IPS DF 6.9 (cell line): ENCODE measurements at places on chromosomes 5 and 9.

GRCh38 chr9:133495327-133496293 lies 16.7 kb upstream of the SLC2A6 start:
- no peak for DNase-seq

DNA sequence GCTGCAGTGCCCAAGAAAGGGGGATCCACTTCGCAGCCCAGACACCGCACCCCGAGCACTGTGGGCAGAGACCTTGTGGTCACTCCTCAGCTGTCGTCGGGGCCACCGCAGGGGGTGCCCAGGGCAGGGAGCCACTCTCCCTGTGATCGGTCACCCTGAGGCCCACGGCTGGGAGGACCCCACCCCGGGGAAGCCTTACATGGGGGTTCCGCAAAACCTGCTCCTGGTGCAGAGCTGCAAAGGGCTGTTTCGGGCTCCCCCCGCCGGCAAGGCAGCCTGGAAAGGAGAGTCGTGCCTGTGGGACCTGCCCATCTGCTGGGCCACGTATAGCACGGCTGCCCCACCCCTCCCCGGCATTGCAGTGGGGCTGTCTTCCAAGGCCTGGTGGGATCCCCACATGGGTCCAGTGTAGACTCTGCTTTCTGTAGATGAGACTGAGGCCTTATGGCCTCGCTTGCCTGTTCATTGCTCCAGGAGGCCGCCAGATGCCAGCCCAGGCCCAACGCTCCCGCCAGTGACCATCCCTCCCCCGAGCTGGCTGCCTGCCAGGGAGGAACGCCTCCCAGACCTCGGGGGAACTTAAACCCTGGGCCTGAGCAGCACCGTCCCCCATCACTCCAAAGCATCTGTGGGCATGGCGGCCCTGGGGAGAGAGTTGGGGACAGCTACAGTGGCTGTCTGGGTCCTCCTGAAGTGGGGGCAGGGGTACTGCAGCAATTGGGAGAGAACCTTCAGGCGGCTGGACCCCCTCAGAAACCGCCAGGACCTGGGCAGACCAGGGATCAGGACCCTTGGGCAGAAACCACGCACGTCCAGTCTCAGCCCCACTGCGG lies 1.6 kb upstream of the DNLZ start:
- DNase-seq = no peak

- DNase-seq = no peak
These were observed 656.5 kb downstream of the TLE1 start for GRCh38 chr9:81032831-81033230.

GRCh38 chr5:110803467-110804326 lies 64.9 kb downstream of the SLC25A46 start:
- DNase-seq = no peak

DNA sequence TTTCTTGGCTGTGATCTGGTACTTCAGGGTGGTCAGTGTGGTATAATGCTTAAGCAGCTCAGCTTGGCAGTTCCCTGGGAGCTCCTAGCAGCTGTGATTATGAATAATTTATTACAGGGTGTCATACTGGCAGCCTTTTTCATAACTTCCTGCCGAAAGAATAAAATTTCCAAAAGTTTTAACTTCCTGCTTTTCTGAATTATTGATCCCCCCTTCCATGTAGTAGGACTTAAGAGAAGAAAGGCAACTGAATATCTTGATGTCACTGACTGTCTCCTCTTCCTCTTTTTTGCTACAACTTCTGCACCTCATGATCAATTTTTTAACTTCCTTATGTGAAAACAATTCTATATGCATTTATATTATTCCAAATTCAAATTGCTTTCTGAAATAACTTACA lies 74.3 kb upstream of the SPEF2 start:
- no peak for DNase-seq

DNA sequence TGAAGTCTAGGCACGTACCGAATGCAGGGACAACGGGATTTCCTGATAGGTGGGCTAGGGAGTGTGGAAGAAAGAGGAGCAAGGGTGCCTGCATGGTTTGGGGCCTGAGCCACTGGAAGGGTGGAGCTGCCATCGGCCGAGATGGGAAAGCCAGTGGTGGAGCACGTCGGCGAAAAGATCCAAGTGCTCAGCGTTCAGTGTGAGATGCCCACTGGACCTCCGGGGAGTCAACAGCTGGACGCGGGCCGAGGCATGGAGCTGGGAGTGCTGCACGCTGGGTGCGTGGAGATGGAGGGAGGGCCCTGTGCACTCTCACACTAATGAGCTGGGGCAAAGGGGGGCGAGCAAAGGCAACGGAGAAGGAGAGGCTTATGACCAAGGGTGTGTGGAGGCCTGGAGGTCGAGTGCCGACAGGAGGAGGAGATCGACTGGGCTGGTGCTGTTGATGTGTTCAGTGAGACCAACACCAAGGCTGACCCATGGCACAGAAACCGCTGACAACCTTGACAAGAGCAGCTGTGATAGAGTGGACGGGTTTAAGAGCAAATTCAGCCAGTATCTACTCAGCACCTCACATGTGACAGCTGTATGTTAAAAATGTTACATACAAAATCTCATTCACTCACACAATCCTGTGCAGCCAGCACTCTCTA lies 85.7 kb downstream of the STK10 start:
- DNase-seq = no peak

DNA sequence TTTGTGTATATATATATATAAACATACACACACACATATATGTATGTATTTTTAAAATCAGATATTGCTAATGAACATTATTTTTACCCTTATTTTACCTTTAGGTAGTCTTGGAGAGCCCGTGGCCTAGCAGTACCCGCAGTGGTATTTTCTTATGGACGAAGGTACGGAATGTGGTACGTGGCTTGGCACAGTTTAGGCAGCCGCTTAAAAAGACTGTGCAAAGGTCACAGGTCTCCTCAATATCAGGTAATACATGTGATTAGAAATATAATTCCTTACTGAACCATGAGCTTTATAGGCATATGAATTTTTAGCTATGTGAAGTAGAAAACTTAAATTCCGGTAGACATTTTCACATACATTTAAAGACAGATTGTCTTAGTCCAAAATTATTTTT lies 43.9 kb downstream of the RPS6 start:
- DNase-seq = no peak

DNA sequence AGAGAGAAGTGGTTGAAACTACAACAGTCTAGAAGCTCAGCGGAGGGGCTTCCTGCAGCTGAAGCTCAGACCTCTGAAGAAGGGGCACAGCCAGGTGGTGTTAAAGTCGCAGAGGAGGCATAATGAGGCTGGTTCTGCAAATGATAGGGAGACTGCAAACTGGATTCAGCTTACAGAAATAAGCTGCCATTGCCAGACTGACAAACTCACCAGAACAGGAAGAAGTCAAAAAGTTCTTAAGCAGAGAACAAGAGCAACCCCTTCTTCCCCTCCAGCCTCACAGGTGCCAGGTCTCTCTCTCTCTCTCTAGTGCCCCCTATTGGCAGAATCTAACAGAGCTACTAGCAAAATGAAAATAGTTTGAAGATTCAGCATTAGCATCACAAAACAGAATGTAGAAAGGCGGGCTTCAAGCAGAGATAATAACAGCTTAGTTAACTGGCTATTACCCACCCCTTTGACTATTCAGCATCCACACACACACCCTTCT lies 76.7 kb downstream of the GRAMD2B start:
- peak; percentile 43 for DNase-seq

- DNase-seq = no peak
These were observed 19.8 kb upstream of the CARTPT start for GRCh38 chr5:71699233-71699632.

DNA sequence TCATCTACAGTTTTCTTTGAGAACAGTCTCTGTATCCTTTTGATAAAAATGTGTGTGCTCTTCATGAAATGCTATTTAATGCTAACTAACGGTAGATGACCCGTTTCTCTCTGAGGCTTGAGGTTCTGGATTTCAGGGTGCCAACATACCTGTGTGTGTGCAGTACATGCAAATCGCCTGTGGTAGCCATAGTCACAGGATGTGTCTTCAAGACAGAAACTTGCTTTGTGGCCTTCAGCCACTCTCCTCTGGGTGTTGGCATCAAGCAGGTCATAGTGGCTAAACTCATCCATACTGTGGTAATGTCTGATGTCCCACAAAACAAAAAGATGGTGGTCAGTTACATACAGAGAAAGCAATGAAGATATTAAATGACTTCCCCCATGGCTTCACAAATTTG lies 4.2 kb downstream of the LOX start:
- no peak for DNase-seq

DNA sequence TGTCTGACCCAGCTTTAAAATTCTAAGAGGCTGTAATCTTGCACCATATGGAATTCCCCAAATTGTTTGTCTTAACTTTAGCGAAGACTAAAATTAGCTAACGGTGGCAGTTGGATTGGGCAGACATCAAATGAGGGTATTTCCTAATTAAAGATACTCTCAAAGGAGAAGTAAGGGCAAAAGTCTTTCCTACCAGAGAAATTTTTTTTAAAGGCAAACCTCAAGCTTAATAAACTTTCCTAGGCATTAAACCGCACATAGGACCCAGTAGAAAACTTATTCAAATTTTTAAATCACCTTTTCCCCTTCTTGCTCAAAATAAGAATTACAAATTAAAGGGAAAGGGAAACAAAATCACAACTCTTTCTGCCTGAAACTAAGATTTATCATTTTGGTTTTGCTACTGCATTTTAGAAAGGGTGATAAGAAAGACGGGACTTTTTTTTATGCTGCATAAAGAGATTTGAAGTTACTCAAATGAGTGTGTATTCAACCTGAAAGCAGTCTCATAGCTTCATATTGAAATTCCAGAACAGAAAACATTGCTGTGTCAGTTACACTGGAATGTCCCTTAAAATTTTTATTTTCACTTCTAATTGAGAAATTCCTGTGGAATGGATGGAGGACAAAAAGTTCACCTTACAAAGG lies 189.1 kb upstream of the PTGER4 start:
- DNase-seq = no peak

DNA sequence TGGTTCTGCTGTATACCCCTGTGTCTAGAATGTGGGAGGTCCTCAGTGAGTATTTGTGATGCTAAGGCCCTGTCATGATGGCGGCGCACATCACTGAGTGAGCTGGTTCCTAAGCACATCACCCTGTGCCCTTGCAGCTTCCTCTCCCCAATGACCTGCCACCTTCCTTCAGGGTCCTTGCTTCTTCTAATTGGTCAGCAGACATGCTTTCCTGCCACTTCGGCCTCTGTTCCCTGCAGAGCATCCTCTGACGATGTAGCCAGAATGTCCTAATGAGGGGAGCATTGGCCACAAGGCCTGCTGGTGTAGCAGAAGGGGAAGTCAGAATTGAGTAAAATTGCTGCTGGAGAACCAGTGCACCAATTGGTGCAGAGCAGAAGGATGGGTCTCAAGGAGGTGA lies 31.1 kb upstream of the ANGPTL2 start:
- DNase-seq = no peak

GRCh38 chr5:131193106-131193505 lies 22.4 kb downstream of the LYRM7 start:
- no peak for DNase-seq

GRCh38 chr5:68033961-68034571 lies 181.5 kb upstream of the PIK3R1 start:
- DNase-seq = no peak

DNA sequence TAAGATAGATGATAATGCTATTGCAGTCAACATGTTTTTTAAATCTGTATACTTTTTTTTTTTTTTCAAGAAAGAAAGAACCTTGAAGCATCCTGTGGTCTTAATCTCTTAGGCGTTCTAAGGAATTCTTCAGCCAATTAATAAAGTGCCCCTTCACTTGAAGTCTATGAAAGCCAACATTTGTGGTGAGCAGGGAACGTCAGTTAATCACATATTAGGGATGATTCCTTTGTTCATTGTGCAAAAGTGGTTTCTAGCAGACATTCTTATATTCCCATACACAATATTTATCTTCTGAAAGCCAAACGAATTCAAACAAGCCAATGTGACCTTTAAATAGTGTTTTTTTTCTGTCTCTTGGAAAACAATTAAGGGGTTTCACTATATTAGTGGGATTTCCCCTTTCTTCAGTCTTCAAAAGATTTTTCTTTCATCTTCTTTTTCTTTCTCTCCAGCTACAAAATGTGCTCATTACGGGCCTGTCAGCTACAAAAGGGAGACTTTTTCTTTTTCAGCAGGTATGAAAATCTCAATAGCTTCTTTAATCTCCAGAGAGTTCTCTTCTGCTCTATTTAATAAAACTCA lies 40.1 kb downstream of the TMEM167A start:
- no peak for DNase-seq

- no peak for DNase-seq
These were observed 98.2 kb upstream of the ALDH1A1 start for GRCh38 chr9:73050887-73051550.

GRCh38 chr5:43833961-43834360 lies 231.0 kb downstream of the NNT start:
- no peak for DNase-seq

GRCh38 chr5:169448826-169449225 lies 134.7 kb upstream of the SPDL1 start:
- DNase-seq = no peak

GRCh38 chr5:147375151-147375550 lies 134.7 kb downstream of the DPYSL3 start:
- DNase-seq = no peak

DNA sequence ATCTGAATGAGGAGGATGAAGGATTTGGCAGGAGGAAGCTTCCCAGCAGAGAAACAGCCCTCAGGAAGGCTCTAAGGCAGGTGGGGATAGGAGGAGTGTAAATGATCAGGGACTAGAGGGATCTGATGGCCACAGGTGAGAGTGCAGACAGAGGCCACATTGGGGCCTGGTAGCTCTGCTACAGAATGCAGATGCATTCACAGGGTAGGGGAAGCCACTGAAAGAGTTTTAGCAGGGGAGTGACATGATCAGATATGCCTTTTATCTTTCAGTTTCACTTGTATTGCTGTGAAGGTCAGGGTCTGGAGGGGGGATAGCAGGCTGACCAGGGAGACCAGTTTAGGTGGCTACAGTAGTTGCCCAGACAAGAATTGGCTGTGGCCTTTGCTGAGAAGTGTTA lies 3.0 kb downstream of the TXNDC15 start:
- DNase-seq = no peak

DNA sequence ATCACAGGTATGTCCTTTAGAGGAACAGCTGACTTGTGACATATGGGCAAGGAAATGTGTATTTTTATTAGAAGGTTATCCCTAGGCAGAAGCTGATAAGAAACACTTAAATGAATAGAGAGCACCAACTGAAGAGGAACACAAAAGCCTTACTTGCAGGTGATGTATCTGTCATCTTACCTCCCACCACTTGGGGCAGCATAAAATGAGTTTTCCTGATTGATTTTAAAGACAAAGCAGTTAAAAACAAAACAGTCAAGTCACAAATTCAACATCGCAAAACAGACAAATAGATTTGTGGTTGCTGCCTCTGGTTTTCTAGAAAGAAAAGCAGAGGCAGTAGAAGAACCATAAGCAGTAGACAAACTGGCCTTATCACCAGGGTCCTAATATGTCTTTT lies 302.4 kb upstream of the ZNF462 start:
- DNase-seq = no peak

GRCh38 chr9:78031893-78032729 lies 500 bp upstream of the GNAQ start:
- peak; percentile 58 for DNase-seq

GRCh38 chr5:78545406-78545805 lies 103.2 kb downstream of the LHFPL2 start:
- no peak for DNase-seq

- DNase-seq = no peak
These were observed 102.7 kb upstream of the CACNA1B start for GRCh38 chr9:137774775-137775386.
